Activated naive CD8-positive, alpha-beta T cell treated with anti-CD3 and anti-CD28 coated beads for 36 hours (primary cell): ENCODE measurements at places on chromosomes 11 and 22.

DNA sequence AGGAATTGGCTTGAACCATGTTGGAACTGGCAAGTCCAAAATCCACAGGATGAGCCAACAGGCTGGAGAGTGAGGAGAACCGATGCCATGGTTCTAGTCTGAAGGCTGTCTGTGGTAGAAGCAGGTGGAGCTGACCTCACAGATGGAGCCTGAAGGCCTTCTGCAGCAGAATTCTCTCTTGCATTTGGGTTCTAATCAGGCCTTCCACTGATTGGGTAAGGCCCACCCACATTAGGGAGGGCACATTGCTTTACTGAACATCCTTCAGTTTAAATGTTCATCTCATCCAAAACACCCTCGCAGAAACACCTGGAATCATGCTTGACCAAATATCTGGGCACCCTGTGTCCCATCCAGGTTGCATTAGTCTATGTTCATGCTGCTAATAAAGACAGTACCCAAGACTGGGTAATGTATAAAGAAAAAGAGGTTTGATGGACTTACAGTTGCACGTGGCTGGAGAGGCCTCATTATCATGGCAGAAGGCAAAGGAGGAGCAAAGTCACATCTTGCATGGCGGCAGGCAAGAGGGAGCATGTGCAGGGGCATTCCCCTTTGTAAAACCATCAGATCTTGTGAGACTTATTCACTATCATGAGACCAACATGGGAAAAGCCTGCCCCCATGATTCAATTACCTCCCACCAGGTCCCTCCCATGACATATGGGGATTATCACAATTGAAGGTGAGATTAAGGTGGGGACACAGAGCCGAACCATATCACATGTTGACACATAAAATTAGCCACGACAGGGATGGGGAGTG is 15.9 kb downstream of the SMIM38 start:
- no peak for DNase-seq

DNA sequence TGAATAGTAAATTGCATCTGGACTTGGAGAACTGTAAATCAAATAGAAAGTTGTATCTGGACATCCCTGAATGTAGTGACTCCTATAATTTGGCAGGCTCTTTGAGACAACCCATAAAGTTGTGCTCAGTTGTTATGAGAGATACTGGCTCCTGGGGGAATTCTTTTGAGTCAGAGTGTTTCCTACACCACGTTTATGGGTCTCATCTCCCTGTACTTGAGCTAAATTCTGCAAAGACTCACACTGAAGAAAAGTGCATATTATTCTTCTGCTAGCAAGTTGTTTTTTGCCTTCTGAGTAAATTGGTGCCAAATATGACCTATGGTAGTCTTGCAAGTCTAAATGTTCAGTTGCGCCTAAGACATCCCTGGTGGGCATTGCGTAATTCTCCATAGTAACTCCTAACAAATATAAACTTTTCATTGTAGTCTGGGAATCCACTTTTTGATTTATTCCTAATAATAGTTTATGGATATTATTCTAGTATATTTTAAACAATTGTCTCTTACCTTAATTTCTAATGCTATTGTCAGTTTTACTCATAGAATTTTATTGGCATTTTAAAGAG is 5.0 kb downstream of the ZNF215 start:
- no peak for DNase-seq

GRCh38 chr11:57424792-57425564 is 1.9 kb downstream of the SLC43A3 start:
- DNase-seq: peak; percentile 91

DNA sequence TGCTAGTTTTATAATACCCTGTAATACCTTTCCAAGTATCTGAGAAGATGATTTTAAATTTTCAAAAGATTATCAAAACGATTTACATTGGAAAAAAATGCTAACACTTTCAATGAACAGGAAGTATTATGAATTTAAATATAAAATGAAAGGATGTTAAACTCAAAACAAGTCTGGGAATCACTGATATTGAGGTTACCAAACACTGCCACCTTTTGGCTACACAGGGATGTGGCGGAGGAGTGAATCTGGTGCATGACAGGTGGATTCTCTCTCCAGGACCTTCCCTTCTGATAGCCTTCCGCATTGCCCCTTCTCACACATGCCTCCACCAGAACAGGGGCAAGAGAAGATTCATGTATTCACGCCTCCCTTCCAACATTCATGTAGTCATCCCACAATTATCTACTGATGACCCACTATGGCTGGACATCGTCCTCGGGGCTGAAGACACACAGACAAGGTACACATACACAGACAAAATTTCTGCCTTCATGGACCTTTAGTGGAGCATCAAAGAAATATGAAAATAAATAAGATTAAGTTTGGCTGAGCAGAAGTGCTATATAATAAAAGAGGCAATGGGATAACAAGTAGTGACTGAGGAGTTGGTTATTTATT is 34.7 kb downstream of the ATG16L2 start:
- no peak for DNase-seq

GRCh38 chr11:72202571-72202970 is 10.6 kb downstream of the FOLR1 start:
- DNase-seq: no peak

DNA sequence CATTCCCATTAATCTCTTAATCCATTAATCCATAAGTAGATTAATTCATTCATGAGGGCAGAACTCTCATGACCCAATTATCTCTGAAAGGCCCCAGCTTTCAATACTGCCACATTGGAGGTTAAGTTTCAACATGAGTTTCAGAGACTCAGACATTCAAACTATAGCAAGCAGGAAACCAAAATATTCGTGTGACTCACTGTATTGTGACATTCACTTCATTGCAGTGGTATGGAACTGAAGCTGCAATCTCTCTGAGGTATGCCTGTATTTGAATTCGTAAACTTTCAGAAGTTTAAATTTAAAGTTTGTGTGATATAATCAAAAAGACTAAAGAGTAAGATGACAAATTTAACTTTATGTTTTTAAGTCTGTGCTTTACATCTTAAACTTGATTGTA is 2.9 kb upstream of the OR52J3 start:
- DNase-seq: no peak

DNA sequence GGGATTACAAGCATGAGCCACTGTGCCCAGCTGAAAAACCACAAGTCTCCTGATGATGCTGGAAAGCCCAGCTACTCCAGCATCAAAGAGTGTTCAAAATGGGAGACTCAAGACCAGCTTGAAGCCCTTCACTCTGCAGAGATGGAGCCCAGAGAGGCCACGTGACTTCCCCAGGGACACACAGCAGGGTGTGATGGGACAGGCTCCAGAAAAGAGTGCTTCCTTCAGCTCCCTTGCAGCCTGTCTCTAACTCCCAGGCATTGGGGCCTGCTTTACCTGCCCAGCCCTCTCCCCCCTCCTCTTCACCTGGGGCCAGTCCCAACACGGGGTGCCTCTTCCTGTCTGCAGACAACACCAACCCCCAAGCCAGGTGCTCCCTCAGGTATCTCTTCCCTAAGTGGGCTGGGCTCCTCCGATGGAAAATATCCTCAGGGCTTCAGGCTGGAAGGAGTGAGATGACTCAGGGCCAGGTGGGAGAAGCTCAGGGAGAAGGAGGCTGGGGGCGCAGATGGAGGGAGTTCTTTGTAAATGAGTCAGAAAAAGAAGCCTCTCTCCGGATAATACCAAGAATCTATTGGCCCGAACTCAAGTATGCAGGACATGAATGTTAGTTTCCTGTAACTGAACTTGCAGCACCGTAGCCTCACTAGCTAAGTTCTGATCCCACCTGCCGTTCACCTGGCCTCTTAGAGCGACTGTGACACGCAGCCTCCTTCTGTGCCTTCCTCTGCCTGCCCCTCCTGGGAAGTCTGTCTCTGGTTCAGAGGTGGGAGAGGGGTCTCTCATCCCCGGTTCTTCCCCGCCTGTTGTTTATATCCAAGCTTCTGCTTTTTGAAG is 326.6 kb downstream of the MN1 start:
- no peak for DNase-seq

DNA sequence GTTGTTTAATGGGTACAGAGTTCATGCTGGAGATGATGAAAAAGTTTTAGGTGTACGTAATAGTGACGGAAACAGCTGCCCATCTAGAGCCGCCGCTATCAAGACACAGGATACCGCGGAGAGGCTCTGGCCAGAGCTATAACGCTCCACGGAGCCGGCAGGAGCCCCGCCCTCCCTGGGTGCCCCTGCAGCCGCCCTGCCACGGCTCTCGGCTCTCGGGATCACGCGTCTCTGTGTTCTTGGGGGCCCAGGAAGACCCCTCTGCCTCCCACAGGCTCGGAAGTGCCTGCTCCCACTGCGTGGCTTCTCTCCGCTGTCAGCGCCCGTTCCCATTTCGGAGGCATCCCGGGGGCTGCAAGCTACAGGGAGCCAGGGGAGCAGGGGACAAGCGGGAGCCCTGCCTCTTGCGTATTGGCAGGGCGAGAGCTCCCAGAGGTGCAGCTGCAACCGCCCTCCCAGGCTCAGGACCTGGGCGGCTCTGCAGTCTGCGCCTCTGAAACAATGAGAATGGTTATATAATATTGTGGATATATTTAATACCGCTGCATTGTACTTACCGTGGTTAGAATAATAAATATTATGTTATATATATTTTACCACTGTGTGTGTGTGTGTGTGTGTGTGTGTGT is 13.7 kb downstream of the GLYATL2 start:
- DNase-seq: no peak

GRCh38 chr22:45008751-45009605 is 827 bp downstream of the PHF21B start:
- DNase-seq: peak; percentile 19

- DNase-seq: no peak
Measured at GRCh38 chr11:96311120-96311568, 31.9 kb downstream of the MAML2 start.

DNA sequence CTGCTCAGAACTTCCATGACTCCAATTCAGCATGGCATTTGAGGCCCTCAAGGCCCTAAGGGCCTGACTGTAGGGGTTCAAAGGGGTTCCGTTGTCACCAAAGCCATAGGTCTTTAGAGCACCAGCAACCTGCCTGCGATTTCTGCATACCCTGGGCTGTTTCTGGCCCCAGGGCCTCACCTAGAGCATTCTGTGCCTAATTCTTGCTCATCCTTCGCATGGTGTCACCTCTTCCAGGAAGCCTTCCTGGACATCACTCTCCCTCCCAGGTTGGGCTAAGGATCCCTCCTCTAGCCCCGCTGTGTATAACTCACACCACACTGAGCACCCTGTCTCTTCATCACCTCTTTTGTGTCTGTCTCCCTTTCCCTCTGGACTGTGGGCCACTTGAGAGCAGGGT is 194.3 kb downstream of the CEP164 start:
- no peak for DNase-seq

DNA sequence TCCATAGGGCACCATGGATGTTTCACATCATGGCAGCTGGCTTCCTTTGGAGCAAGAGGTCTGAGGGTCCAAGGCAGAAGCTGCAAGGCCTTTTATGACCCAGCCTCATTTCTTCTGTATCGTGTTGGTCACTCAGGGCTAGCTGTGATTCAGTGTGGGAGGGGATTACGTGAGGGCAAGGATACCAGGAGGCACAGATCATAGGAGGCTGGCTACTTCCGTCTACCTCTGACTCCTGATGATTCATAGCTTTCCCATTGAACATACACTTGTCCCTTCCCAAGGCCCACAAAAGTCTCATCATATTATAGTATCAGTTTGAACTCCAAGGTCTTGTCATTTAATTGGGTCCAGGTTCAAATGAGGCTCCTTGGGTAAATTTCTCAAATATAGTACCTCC is 135.3 kb upstream of the ZBED5 start:
- no peak for DNase-seq

DNA sequence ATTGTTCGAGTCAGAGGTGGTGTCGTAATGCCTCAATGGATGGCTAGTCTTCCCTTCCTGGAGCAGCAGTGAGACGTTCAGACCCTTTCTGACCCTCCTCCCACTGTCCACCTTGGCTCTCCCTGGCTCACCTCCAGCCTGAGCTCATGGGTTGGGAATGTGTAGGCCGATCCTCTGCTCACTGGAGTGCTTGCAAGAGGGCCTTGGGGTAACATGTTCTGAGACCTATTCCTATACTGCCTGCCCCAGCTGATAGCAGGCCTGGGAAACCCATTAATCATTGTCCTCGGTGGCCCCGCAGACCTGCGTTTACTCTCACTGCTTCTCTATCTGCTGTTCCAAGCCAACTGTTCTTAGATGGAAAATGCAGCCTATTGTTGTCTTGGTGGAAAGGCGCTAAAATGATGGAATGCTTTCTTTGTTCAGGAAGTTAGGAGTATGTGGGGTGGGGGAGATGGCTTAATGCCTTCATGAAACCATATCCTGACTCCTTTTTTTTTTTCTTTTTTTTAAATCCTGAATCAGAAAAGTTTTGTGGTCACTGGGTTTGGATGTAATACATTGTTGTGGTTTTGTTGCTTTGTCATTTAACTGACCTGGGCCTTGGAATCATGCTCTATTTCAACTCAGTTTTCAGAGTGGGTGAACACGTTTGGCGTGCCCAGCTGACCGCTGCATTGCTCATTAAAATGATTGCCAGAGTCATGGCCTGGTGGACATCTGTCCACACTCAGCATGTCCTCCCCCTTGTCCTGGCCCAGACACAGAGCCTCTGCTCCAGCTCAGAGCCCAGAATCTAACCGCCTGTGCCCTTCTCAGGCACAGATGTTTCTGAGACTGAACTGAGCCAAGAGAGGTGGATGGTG is 72.5 kb downstream of the MICAL2 start:
- no peak for DNase-seq

DNA sequence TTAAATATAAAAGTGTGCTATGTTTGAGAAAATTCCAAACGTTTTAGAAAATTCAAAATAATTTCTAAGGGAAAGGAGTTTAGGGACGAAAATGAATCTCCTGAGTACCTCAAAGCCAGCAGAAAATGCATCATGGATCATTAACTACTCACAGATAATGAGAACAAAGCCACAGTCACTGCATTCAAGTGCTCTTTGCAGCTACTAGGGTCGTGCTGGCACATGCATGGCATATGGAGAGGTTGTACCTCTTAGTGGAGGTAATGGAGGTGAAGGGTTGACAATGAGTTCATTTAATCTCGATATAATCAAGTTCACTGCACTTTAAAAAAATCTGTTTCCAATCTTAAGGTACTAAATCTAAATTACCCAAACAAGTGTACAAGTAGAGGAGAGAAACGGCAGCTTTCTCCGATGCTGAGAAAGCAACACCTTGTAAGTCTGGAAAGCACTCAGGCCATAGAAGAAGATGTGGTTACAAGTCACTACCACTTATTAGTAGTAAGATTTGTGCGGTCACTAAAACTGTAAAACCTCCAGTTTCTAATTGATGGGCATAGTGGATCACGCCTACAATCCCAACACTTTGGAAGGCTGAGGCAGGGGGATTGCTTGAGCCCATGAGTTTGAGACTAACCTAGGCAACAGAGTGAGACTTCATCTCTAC is 261.1 kb upstream of the ANO3 start:
- DNase-seq: no peak

GRCh38 chr11:115912484-115912945 is 408.3 kb upstream of the CADM1 start:
- DNase-seq: no peak

- DNase-seq: no peak
Measured at GRCh38 chr11:20489948-20490347, 102.4 kb downstream of the PRMT3 start.
